Renal cortical epithelial cell (primary cell): ENCODE measurements at places on chromosomes 13 and 19. TPM values are rescaled to one million over a fixed set of nuclear protein-coding genes. Genes with fewer than 3 reads are reported as not detected.

Gene SLC25A41
- total RNA-seq, result 0.10 TPM in 1 of 2 replicates, not detected in the other

- no peak for DNase-seq
These were observed 308.5 kb upstream of the TMTC4 start for GRCh38 chr13:100983111-100983510.

DNA sequence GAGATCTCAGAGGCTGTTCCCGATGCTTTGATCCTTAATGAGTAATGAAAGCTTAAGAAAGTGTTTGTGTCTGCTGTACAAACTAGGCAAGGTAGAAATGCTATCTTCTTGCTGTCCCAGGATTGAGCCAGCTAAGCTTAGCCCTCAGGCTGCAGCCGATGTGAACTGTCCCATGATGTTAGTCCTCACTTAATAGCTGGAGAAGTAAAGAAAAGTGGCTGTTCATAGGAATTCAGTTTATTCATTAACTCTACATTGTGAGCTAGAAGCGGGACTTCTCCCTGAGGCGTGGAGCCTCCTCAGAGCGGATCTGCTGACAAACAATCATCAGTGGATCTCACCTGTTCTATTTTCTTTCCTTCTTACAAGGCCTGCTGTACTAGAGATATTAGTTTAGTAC, 10.1 kb upstream of the GSX1 start:
- DNase-seq, result no peak

DNA sequence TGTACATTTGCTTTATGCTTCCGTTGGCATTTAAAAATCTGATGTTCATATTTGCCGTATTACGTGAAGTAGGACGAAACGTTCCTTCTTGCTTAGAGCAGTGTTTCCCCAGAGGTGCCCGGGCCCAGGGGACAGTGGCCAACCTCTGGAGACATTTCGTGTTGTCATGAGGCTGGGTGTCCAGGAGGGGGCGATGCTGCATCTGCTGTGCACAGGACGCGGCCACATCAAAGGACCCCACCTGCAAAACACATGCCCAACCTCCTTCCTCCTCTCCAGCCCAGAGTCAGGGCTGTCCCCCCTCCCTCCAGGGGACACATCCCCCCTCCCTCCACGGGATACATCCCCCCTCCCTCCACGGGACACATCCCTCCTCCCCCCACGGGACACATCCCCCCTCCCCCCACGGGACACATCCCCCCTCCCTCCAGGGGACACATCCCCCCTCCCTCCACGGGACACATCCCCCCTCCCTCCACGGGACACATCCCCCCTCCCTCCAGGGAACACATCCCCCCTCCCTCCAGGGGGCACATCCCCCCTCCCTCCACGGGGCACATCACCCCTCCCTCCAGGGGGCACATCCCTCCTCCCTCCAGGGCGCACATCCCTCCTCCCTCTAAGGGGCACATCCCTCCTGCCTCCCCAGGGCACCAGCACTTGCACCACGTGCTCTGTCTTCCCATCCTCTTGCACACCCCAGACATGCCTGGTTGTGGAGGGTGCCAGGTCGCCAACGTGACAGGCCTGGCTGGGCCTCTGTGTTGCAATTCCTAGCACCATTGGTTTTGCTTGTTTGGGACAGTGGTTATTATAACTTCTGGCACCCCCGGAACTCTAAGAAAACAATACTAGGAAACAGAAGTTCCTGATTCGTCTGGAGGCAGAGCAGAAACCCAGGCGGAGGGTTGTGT, 46.7 kb downstream of the GAS6 start:
- peak; percentile 78 for DNase-seq

Gene OSCAR
- 1.1 TPM in 1 of 2 replicates, not detected in the other for total RNA-seq

- peak; percentile 95 for DNase-seq
These were observed 21.5 kb upstream of the GARRE1 start for GRCh38 chr19:34232566-34233481.

DNA sequence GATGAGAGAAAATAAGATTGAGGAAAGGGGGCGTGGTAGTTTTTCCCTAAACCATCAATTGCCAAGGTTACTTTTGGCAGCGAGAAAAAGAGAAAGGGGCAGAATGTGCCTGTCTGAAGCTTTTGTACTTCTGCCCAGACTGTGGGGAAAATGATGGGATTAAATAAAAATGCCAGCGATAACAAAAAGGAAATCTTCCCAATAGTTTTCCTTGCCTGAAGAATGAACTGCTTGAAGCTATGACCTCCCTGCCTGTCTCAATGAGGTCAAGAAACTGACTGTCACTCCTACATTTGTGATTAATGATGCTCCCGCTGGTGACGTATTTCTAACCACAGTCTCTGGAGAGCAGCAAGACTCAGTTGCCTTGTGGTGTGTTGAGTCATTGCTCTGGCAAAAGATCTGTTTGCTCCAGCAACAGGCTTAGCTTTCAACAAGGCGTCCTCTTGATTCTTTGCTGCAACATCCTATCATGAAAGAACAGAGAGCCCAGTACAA, 1051.5 kb downstream of the DIAPH3 start:
- DNase-seq, result peak; percentile 82

Gene TRPC4
- total RNA-seq, result 0.15 and 0.52 TPM in 2 replicates

GRCh38 chr19:27751044-27751391, 1461.9 kb downstream of the UQCRFS1 start:
- no peak for DNase-seq

GRCh38 chr19:17402982-17403855, 2.2 kb downstream of the BST2 start:
- no peak for DNase-seq

- DNase-seq, result peak; percentile 61
These were observed 5.3 kb downstream of the DHPS start for GRCh38 chr19:12676384-12676792.

GRCh38 chr19:788983-789700, 8.1 kb upstream of the PTBP1 start:
- no peak for DNase-seq

DNA sequence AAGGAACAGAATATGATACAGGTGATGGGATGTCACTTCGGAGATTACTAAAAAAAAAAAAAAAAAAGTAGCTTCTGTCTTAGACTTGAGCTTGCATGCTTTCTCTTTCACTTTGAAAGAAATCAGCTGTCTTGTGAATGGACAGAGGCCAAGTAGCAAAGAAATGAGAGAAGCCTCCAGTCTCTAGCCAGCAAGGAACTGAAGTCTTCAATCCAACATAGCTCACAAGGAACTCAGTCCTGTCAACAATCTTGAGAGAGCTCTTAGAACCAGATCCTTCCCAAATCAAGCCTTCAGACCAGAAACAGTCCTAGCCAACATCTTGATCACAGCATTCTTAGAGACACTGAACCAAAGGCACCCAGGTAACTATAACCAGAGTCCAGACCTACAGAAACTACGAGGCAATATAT, 7.7 kb downstream of the N4BP2L2 start:
- DNase-seq, result peak; percentile 63

DNA sequence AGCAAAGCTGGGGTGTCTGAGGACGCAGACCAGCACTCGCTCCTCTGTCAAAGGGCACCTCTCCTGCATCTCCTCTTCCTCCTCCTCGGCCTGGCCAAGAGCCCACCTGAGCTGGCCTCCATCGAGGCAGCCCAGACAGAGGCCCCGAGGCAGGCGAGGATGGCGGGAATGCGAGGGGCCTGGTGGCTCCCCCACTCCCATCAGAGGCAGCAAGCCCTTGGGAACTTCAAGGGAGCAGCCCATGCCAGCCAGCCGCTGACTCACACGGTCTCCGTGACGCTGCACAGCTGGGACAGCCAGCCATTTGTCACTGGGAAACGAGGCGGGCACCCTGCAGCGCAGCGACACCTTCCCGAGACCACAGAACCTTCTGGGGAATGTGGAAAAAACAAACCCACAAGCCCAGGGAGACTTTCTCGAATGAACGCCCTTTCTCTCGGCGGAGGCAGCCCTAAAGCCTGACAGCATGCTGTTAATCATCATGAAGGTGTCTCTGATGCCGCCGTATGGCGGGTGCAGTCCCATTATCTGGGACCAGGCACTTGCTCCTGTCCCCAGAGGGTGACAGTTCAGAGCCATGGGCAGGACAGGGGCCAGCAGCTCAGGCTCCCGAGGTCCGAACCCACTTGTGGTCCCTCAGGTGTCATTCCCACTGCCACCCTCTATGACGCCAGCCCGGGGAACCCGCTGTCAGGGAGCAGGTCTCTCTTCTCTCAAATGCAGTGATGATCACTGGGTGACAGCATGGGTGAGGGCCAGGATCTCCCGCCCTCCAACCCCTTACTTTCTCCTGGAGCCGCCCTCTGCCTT, 53.0 kb downstream of the PEPD start:
- DNase-seq, result no peak

- no peak for DNase-seq
These were observed 549.1 kb upstream of the MIR17HG start for GRCh38 chr13:90798381-90798780.

DNA sequence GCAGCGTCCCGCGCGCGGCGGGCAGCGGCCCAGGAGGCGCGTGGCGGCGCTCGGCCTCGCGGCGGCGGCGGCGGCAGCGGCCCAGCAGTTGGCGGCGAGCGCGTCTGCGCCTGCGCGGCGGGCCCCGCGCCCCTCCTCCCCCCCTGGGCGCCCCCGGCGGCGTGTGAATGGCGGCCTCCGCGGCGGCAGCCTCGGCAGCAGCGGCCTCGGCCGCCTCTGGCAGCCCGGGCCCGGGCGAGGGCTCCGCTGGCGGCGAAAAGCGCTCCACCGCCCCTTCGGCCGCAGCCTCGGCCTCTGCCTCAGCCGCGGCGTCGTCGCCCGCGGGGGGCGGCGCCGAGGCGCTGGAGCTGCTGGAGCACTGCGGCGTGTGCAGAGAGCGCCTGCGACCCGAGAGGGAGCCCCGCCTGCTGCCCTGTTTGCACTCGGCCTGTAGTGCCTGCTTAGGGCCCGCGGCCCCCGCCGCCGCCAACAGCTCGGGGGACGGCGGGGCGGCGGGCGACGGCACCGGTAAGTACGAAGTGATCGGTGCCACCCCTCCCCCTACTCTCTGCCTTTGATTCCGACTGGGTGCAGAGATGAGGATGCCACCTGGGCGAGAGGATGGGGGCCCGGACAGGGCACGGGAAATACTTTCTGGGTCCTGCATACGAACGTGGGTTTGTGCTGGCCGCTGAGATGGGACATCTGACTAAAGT, 874 bp downstream of the TRIM28 start:
- DNase-seq, result no peak
